ENCODE measurements at places on chromosomes 7 and 10. TPM values are rescaled to one million over a fixed set of nuclear protein-coding genes. Genes with fewer than 3 reads are reported as not detected.

Gene EBF3
- total RNA-seq, result not detected

DNA sequence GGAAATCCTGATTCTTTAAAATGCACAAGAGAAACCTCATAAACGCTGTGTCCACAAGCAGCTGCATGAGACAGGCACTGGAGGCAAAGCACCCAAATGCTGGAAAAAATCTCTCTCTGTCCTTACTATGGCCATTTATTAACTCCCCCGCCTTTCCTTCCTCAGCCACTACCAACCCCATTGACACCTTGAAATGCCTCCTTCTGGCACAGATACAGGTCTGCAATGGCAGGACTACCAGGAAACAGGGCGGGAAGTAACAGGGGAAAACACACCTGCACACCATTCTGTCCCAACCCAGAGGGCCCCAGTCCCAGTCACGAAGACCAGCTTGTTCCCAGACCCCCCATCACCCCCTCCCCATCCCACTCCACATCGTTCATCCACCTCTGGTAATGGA lies 224.3 kb downstream of the PARD3 start:
- DNase-seq, result peak; percentile 4

Gene GBX1
- not detected for total RNA-seq

Gene INTS15
- total RNA-seq, result 29.5 TPM

DNA sequence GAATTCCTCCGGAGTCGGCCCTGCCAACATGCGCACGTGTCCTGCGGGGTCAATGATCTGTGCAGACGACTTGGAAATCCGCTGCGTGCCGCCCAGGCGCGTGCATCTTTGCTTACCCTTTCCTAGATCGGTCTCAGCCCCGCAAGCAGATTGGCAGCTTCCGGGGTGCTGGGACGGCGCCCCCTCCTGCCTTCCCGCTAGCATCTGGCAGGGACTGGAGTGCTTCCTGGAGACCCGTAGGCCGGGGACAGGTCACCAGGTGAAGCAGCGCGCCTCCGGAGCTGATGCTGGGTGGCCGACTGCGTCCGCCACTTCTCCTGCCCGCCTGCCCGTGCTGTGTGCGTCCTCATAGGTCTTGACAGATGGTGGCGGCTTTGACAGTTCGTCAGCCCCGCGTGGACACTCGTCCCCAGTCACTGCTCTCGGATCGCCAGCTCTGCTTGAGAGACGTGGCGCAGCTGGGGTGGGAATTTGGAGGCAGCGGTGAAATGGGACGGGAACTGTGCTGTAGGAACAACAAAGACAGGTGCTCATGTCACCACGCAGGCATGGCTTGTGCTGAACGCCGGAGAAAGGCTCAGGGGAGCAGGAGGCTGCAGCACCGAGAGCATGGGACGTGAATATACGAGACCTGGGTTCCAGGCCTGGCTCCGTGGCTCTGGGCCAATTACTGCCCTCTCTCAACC lies 21.9 kb upstream of the KCNK18 start:
- no peak for DNase-seq

DNA sequence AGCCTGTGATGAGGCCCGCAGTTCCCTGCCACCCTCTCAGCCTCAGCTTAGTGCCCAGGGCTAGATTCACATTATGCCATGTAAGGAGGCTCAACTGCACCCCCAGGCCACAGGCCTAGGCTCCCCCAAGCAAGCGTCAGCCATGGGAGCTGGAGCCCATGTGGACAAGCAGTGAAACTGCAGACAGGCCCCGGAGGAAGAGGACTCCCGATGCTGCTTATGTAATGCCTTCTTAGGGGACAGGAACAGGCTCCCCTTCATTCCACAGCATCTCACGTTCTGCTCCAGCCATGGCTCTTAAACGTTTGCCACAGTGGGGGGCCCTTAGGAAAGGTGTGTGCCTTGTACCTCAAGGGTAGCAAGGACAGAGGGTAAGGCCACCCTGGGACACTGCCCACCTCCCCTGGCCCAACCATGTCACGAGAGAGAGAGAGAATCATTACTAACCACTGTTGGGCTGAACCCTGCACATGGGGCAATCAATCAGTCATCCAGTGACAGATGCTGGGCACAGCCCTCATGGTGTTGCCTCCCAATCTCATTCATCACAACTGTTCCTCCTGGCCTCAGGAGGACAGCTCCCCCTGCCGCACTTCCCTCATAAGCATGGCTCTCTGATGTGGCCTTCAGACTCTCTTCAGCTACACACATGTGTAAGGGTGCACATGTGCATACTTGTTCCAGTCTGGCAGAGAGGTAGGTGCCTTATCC lies 263.0 kb downstream of the GRID1 start:
- peak; percentile 2 for DNase-seq

DNA sequence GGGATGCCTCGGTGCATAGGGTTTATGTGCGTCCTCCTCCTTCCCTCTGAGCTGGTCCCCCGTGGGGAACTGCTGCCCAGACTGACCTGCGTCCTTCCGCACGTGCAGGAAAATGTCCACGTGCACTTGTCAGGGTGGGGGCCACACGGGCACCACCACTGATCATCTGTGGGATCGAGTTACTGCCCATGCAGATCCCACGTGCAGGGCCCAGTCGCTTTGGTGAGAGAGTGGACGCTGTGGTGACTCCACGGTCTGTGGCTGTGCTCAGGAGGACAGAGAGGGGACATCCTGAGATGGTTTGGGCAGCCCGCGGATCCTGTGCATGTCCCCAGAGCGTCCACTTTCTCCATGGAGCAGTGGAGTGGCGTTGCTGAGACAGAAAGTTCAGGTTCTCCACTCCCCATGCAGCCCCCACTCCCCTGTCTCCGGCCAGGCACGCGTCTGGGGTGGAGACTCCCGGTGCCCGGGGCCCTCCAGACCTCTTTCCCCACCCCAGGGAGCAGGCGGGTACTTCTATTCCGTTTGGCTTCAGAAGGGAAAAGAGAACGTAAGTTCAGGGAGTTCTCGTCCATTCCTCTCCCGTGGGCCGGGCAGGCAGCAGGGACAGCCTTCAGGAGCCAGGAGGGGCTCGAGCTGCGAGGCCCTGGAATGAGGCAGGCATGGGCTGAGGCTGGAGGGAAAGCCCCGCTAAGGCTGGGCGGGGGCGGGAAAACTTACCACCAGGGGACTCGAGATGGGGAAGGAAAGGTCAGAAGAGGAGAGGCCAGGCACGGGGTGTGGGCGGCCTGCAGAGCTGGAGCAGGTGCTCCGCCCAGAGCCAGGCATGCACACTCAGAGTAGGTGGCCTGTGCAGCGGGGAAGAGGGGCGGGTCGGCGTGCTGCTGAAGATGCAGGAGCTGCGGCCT lies 59.9 kb downstream of the EGFR start:
- peak; percentile 87 for DNase-seq

DNA sequence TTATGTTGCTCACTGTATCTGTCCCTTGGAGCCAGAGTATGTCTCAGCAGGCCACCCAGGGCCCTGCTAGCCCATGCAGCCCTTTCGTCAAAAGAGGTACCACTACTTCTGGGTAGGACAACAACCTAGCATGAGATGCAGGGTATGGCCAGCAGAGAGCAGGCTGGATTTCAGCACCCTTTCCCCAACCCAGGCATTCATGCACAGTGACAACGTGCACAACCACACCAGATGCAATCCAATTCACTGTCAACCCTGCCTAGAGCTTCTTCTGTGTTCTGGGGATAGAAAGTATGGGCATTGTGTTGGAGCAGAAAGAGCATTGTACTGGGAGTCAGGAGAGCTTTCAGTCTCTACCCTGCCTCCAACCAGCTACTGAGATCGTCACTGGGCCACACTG lies 37.9 kb downstream of the JAZF1 start:
- DNase-seq, result no peak

Gene GHRHR
- total RNA-seq, result not detected

- peak; percentile 29 for DNase-seq
Observed at GRCh38 chr7:117152213-117153007, 170.4 kb downstream of the WNT2 start.

Gene UBTD1
- total RNA-seq, result 23.5 TPM

DNA sequence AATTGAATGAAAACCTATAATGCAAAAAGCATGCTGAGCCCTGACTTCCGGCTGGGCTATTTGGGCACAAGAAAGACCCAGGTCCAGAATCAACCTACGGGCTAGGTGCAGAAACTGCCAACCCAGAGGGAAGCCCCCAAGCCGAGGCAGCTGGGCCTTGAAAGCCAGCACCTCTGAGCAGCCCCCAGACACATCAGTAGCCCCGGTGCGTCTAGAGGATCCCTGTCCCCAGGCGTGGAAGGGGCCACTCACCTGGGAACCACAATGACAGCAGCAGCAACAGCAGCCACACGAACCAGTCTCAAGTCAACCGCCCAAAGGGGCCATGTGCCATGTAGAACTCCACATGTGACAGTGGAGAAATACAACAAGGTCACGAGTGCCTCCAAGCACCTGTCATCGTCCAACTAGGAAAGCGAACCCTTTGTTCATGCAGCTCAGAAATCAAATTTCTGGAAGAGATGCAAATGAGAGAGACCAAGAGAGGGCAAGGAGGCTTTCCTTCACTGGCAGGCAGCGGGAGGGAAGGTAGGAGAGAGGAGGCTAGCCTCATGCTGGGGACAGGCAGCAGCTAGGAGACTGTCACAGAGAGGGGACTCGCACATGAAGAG lies 57.5 kb upstream of the CHST15 start:
- DNase-seq, result no peak

Gene WNT2
- total RNA-seq, result not detected

DNA sequence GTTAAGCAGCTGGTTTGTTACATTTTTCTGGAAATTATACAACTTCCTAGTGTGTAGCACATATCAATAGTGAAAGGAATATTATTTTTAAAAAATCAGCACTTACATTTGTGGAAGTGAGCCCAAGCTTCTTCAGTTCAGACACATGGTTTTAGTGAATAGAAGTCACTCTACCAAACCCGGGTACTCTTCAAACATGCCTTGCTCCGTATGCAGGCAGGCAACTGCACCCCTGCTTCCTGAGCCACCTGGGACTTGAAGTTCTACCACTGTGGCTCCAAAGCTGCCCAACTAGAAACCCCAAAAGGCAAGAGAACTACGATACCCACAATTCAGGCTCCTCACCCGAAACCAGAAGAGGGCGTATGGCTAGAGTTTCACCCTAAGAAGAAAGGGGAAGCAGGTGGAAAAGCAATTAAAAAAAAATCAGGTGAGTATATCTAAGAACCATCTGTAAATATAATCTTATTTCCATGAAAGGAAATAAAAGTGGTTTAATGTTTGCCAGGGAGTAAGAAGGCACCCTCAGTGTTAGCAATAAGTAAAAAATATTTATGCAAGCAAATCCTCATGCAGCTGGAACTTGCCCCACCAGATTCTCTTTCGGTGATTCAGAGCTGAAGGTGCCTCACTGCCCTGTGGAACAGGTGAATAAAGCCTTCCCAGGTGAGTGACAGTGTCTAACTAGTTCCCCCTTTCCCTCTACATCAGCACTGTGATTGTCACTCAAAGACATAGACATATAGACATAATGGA lies at the start of gene MACC1:
TSS of gene MACC1 (minus strand) at position 192 of the 756 bp plus-strand sequence. CDS start 55,522 bp downstream, outside the sequence.
- peak; percentile 98 for DNase-seq

DNA sequence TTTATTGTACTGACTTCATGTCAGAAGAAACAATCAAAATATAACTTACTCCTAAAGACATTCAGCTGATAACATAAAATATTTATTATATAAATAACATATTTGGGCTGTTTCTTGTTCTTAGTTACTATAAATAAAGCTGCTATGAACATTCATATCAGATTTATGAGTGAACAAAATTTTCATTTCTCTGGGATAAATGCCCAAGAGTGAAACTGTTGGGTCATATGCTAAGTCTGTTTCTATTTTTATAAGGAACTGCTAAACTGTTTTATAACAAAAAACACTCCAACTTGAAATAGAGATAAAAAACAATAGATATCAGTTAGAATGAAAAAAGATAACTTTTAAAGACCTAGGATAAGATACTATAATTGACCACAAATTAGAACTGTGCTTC lies 26.5 kb upstream of the CC2D2B start:
- DNase-seq, result no peak

DNA sequence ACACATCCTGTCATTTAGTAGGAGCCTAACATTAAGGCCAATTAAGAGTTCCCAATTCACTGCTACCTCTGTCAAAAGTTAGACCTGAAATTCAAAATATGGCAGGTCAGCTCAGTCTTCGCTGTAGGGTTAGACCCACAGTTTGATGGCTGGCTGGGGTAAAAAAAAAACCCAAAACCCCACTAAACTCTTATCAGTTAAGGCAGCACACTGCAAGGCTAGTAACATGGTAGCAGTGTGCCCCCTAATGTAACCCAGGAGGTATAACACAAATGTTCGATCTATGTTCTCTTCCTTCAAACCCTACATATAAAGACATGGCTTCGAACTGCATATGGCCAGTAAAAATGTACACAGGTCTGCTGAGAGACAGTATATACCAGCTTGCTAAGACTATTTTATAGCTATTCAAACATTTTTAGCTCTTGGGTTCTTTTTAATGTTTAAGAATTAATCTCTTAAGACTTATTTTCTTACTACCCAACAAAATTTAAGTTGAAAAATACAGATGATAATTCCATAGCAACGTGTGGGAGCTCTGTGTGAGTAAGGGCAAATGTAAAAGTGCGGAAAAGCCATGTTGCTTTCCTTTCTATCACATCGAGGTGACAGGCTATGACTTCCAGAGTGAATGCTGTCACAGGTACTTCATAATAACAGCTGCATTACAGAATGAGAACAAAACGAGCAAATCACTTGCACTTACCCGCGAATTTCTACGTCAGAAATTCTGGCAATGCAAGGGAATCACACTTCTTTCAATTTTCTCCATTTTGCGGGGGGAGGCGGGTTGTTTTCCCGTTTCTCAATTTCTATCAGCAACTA lies 168.4 kb upstream of the IMMP2L start:
- DNase-seq, result peak; percentile 37

DNA sequence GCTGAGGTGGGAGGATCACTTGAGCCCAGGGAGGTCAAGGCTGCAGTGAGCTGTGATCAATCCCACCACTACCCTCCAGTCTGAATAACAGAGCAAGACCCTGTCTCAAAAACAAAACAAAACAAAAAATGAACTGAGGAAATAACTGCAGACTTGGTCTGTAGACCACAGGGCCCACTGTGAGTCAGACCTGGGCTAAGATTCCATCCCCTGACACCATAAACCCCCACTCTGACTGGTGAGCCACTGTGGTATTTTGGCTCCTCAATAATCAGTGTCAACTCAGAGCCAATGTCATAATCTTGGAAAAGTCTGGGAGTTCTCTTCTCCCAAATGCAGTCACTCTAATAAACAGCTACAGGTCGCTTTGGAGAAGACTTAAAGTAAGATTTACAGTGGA lies 24.0 kb upstream of the ERCC6 start:
- no peak for DNase-seq

Data from HT-29 (cell line).